ENCODE measurements at places on chromosomes 7 and 10.

DNA sequence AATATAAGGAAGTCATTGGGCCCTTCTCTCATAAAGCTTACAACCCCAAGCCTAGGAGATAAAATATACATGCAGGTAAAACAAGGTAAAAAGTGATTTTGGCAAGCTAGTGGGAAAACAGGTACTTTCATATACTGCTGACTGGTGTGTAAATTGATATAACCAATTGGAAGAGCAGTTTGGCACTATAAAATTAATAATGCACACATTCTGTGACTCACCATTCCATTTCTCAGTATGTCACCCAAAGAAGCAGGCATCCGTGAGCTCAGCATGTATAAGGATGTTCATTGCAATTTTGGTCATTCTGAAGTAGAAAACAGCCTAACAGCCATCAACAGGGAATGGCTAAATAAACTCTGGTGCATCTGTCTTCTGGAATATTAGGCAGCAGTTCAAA is 2.9 kb downstream of the MACROH2A2 start:
- DNase-seq, result no peak

DNA sequence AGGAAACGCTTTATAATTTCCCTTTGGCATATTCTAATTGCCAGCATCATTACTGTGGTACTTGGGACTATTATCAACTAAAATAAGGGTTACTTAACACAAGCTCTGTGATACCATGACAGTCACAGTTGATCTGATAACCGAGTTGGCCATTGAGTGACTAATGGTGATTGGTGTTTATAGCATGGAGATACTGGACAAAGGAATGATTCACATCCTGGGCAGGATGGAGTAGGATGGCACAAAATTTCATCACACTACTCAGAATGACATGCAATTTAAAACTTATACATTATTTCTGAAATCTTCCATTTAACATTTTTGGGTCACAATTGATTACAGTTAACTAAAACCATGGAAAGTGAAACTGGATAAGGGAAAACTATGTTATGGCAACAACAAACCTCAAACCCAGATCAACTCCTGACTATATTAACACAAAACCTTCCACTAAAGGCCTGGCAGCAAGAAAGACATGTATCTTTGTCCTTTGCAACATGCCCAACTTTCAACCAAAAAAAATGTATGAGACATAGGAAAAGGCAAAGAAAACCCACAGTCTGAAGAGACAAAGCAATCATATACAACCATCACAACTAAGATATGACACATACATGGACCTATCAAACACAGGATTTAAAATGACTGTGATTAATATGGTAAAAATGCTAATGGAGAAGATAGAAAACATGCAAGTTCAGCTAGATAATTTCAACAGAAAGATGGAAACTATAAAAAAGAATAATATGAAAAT is 208.5 kb upstream of the NRP1 start:
- DNase-seq, result no peak

DNA sequence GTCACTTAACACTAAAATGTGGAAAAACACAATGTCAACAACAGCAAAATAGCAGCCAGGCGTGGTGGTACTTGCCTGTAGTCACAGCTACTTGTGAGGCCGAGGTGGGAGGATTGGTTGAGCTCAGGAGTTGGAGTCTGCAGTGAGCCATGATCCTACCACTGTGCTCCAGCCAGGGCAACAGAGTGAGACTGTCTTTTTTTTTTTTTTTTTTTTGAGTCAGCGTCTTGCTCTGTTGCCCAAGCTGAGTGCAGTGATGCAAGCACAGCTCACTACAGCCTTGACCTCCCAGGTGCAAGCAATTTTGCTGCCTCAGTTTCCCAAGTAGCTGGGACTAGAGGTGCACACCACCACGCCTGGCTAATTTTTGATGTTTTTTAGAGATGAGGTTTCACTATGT is 6.1 kb downstream of the KCTD7 start:
- DNase-seq, result no peak

GRCh38 chr10:99312501-99312900 is 16.7 kb upstream of the CNNM1 start:
- DNase-seq, result no peak

- DNase-seq, result no peak
Observed at GRCh38 chr10:110444004-110444337, 53.7 kb upstream of the DUSP5 start.

GRCh38 chr10:77357611-77358310 is 279.8 kb downstream of the KCNMA1 start:
- DNase-seq, result no peak

- DNase-seq, result no peak
Observed at GRCh38 chr10:74384615-74385183, 233.7 kb downstream of the ADK start.

- DNase-seq, result no peak
Observed at GRCh38 chr10:15705298-15705697, 14.4 kb downstream of the ITGA8 start.

DNA sequence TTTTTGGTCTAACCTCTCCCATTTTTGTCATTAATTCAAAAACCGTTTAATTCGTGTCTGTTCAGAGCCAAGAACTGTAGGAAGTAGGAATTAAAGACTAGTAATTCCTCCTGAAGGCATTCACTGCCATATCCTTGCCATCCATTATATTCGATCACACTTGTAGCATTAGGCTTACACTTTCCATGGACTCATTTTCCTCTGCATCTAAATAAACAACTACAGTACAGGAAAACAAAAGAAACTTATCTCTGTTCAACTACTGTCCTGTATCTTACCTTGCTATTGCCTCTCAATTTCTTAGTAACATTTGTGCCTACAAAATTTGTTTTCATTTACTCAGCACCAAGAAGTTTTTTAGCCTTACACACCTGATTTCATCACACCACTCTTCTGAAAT is 111.6 kb upstream of the SEMA3C start:
- no peak for DNase-seq

DNA sequence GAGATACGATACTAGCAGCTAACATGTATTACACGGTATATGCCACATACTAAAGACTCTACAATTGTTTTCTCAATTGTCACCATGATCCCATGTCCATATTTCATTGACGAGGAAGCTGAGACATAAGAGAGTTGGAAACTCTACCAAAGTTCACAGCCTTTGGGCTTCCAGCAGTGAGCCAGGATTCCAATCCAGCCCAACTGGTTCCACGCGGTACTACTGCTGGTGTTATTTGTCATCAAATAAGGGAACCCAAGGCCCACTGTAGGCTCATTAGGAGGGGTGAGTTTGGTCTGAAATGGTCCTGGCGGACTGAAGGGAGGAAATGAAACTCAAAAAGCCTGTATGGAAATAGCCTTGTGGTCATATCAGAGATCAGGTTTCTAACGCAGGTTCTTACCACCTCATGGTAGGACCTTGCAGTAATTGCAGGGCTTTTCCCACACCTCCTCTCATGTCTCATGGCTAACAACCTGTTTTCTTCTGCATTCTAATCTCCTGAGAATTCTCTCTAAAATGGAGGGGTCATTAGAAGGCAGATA is 814.6 kb downstream of the LRMDA start:
- DNase-seq, result no peak

DNA sequence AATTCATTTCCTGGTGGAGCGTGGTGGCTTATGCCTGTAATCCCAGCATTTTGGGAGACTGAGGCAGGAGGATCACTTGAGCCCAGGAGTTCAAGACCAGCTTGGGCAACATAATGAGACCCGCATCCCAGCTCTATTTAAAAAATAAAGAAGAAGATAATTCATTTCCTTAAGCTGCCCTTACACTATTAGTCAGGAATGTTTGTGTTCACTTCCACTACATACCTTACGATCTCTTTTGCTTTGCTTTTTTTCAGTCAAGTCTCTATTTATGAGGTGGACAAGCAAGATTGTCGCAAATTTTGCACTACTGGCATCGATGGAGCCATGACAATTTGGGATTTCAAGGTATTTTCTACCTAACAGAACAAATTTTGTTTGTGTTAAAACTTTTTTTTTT is 11.2 kb upstream of the ARPC1B start:
- no peak for DNase-seq

DNA sequence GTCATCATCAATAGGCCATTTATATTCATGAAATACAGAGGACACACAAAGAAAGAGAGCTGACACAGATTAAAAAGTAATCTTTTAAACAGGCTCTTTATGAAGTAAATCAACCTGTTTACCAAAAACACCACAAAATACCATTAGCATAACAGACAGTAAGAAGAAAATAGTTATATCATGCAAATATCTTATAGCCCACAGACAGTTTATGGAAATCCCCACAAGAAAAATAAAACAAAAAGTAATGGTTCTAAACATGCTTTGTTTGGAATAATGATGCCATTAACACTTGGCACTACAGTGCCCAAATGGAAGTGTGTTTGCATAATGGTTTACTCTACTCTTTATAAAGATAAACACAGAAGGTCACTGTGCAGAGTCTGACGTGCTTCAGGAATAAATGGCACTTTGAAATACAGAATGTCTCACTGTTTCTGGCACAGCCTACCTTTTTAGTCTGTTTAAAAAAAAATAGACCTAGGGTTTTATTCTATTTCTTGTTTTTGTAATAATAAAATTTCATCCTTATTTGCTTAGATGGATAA is 30.1 kb downstream of the SEMA3D start:
- no peak for DNase-seq

DNA sequence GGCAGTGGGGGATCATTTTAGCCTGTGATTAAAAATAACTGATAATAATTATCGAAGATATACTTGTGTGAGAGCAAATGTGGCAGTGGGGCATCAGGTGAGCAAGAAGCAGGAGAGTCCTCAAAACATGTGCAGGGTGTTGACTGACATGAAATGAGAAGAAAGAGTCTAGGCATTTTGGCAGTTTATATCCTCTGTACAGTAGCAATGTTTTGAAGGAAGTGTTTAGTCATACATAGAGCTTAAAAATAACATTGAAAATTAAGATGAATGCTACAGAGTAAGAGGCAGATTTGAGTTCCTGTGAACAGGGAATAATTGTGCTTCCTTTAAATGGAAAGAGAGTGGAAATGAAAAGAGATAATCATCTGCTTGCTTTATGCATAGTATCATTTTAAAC is 47.4 kb downstream of the VPS50 start:
- no peak for DNase-seq

DNA sequence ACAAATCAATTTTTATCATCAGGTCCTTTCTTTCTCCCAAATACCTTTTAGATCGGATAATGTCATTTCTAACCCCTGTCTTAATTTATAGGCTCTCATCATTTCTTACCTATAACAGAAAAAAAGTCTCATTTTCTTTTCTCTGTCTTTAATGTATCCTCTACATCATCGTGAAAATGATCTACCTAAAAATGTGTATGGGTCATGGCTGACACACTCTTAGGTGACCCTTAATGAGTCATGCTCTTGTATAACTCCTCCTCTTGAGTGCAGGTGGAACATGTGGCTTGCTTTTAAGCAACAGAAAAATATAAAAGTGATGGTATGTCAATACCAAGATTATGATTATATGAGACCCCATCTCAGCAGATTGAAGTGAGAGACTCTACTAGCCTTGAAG is 139.4 kb downstream of the SEMA3C start:
- DNase-seq, result no peak

DNA sequence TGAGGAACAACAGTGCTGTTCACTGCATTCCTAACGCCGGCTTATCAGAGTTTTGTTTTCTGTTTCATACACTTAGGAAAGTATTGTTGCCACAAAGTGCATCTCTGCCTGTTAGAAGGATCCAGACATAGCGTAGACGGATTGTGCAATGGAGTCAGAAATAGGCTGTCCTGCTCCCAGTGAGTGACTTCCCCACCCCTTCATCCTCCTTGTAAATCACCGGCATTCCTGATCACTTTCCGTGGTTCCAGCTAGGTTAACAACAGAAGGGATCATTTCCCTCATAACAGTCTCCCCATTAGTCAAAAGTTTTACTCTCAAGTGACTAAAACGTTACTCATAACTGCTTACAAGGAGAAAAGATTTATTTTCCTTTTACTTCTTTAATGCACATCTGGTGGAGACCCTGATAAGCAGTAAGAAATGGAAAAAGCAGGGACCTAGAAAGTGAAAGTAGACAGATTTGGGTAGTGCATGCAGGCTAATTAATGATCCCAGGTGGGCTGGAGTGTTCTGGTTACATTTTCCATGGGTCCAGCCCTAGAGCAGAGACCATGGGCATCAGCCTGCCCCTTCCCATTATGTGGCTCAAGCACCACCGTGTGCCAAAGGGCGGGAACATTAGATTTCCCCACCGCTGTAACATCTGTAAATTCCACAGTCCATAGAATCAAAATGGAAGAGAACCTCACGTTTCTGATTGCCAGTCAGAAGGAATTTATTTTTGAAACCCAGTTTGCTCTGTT is 395.1 kb upstream of the GALNT17 start:
- DNase-seq, result no peak

- DNase-seq, result no peak
Observed at GRCh38 chr7:136997735-136998134, 129.3 kb downstream of the CHRM2 start.

DNA sequence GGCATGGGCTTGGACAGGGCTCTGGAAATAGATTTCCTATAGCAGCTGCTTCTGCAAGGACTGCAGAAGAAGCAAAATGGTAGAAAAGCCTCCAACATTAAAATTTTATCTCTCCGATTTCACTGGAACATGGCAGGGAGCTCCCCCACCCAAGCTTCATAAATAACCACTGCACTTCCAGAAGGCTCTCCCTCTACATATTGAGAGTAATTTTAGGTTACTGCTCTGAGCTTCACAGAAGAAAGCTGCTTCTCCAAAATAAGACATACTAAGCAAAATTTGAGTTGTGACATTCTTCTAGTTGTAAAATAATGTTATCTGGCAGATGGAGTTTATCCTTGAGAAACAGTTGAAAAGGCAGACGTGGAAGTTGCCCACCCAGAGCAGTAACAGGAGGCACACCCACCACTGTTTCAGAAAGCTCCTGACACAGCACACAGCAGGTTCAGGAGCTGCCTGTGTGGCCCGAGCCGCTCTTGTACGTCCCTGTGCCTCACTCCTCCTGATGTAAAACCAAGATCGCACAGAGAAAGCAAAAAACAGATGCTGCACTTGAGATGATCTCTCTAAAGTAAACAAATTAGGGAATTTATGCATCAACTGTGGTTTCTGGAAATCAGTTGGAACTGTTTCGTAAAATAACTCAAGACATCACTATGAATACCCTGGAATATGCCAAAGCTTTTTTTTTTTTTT is 621.0 kb downstream of the PARD3 start:
- no peak for DNase-seq

GRCh38 chr10:15320118-15320517 is 51.0 kb downstream of the FAM171A1 start:
- DNase-seq, result no peak
